Breast epithelium (tissue), 4 donors: ENCODE measurements at places on chromosomes 6 and 20. TPM values are rescaled to one million over a fixed set of nuclear protein-coding genes. Genes with fewer than 3 reads are reported as not detected.

Gene MOXD1
- 1.8 TPM for total RNA-seq

Gene UBE2C
- 5.9 TPM for total RNA-seq

Gene ZNF334
- total RNA-seq, result 8.2 TPM

Gene LY6G6F
- not detected for total RNA-seq

Gene DACT2
- 0.32 TPM for total RNA-seq

Gene PIGT
- 76.7 TPM for total RNA-seq

Gene ULBP1
- under 0.01 TPM for total RNA-seq

GRCh38 chr6:149433881-149434280 lies 33.8 kb downstream of the SUMO4 start:
- H3K4me3 ChIP-seq, result no peak overlapping the region
- no peaks in the 10 kb centered on the region for H3K27me3 ChIP-seq
- H3K4me1 ChIP-seq, result no peaks in the 10 kb centered on the region

- H3K27ac ChIP-seq, result no peak overlapping the region
- H3K27me3 ChIP-seq, result no peaks in the 10 kb centered on the region
- DNase-seq, result no peak
- no peaks in the 10 kb centered on the region for H3K4me1 ChIP-seq
- H3K4me3 ChIP-seq, result no peak overlapping the region
- H3K36me3 ChIP-seq, result no peaks in the 10 kb centered on the region
Observed at GRCh38 chr6:654136-654535, 2.8 kb downstream of the HUS1B start.

- H3K27me3 ChIP-seq, result no peaks in the 10 kb centered on the region
- H3K27ac ChIP-seq, result no peak overlapping the region
- DNase-seq, result no peak
- no peaks in the 10 kb centered on the region for H3K36me3 ChIP-seq
- no peaks in the 10 kb centered on the region for H3K4me1 ChIP-seq
Observed at GRCh38 chr6:149754548-149754947, 5.0 kb downstream of the PCMT1 start.

DNA sequence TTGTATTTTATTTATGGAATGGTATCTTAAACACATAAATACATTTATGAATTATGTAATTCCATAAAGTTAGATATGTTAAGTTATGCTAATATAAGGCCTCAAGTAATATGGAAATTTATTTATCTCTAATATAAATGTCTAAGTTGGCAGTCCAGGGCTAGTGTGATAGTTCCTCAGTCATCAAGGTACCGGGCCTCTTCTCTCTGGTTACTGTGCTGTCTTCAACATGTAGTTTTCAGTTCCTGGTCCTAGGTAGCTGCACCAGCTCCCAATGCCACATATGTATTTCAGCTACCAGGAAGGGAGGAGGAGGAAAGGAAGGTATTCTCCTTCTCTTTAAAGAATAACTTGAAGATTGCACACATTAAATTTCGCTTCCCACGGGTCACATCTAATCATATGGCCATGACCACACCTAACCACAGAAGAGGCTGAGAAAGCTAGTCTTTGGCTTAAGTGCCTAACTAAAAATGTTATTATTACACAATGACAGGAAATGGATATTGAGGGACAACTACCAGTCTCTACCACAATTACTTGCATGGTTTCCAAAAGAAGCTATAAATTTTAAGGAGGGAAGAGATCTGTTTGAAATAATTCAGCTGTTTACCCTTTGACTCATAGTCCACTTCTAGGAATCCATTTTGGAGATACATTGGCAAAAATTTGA lies 68.6 kb downstream of the BCKDHB start:
- DNase-seq, result no peak
- no peak overlapping the region for H3K4me3 ChIP-seq
- no peaks in the 10 kb centered on the region for H3K4me1 ChIP-seq
- H3K36me3 ChIP-seq, result no peaks in the 10 kb centered on the region
- no peak overlapping the region for H3K27ac ChIP-seq

GRCh38 chr6:52361414-52361944 lies 472 bp upstream of the PAQR8 start:
- peak overlapping the region; percentile 99 for H3K4me3 ChIP-seq
- H3K27ac ChIP-seq, result peak overlapping the region; percentile 86
- no peaks in the 10 kb centered on the region for H3K27me3 ChIP-seq
- H3K4me1 ChIP-seq, result peaks cover 4% of the 10 kb centered on the region
- DNase-seq, result no peak

DNA sequence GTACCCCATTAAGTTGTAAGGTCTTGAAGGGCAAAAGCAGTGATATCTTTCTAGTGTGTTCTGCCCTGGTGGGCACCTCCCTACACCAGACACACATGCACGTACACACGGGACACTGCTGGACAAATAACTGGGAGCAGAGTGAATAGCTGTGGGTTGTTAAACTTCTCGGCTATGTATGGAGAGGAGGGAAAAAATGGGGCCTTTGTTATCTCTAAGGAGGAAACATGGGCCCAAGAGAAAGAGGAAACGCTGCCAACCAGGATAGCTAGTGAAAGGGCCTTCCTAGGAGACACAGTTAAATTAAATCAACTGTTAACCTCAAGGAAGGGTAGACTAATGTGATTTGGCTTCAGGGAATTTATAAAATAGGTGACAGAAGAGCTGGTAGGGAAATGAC lies 169.7 kb downstream of the MYLK4 start:
- no peaks in the 10 kb centered on the region for H3K36me3 ChIP-seq
- H3K27ac ChIP-seq, result peak overlapping the region; percentile 59
- no peak overlapping the region for H3K4me3 ChIP-seq
- DNase-seq, result no peak
- H3K4me1 ChIP-seq, result no peaks in the 10 kb centered on the region

GRCh38 chr20:48184229-48184628 lies 398.9 kb upstream of the SULF2 start:
- no peak for DNase-seq
- no peaks in the 10 kb centered on the region for H3K4me1 ChIP-seq
- H3K4me3 ChIP-seq, result no peak overlapping the region

- DNase-seq, result no peak
- no peaks in the 10 kb centered on the region for H3K27me3 ChIP-seq
- H3K36me3 ChIP-seq, result peaks cover 12% of the 10 kb centered on the region
- H3K27ac ChIP-seq, result no peak overlapping the region
Observed at GRCh38 chr6:169689287-169689686, 12.5 kb downstream of the WDR27 start.

DNA sequence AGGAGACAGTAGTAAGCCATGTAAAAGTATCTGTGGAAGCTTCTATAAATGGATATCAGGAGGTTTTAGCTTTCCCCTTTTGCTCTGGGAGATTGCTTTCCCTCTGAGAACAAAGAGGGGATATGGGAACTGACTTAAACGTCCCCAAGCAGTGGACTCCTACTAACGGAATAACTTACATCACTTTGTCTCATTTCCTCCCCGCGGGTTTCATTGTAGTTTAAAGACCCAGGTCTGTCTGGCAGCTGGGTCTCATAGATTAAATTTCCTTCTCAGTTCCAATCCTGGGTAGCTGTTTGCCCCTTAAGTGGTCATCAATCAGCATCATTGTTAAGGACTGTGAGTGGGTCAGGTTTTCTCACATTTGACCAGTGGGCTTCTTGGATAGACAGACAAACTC lies 68.7 kb downstream of the PLAGL1 start:
- H3K4me1 ChIP-seq, result no peaks in the 10 kb centered on the region
- H3K27me3 ChIP-seq, result no peaks in the 10 kb centered on the region
- H3K36me3 ChIP-seq, result no peaks in the 10 kb centered on the region
- no peak overlapping the region for H3K4me3 ChIP-seq
- H3K27ac ChIP-seq, result no peak overlapping the region

DNA sequence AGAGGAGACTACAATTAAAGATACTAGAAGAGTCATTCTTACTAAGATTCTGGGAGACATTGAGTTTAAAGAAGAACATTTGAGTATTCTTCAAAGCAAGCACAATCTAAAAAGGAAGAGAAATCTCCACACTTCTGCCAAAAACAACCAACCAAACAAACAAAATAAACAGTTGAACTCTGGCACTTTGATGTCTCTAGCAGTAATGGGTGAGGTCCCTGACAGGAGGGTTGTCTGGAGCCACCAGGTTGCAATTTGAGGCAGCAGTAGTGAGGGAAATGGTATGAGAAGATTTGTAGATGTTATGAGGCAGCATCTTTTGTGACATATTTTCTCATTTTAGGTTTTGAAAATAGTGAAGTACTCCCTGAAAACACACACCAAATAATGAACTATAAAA lies 108.1 kb downstream of the PHF3 start:
- no peaks in the 10 kb centered on the region for H3K27me3 ChIP-seq
- DNase-seq, result no peak
- H3K4me1 ChIP-seq, result no peaks in the 10 kb centered on the region
- no peaks in the 10 kb centered on the region for H3K36me3 ChIP-seq
- H3K4me3 ChIP-seq, result no peak overlapping the region
- H3K27ac ChIP-seq, result no peak overlapping the region

DNA sequence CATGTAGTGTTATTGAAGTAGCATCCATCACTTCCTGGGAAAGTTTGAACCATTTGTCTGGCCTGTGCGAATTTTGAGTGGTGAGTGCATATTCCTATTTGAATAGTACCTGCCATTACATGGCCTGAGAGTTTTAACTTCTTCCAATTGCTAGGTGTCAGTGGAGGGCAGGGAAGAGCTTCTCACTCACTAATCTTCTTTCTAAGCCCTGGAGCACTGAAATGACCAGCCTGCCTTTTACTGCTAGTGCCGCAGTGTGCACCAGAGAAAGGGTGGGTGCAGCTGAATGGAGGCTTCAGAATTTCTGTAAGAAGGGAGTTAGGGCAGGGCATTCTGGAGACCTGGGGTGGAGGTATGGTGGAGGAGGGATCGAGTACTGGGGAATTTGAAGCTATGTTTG lies 45.5 kb downstream of the RNF144B start:
- H3K36me3 ChIP-seq, result no peaks in the 10 kb centered on the region
- H3K4me1 ChIP-seq, result no peaks in the 10 kb centered on the region
- no peak for DNase-seq
- H3K4me3 ChIP-seq, result no peak overlapping the region
- H3K27me3 ChIP-seq, result no peaks in the 10 kb centered on the region

DNA sequence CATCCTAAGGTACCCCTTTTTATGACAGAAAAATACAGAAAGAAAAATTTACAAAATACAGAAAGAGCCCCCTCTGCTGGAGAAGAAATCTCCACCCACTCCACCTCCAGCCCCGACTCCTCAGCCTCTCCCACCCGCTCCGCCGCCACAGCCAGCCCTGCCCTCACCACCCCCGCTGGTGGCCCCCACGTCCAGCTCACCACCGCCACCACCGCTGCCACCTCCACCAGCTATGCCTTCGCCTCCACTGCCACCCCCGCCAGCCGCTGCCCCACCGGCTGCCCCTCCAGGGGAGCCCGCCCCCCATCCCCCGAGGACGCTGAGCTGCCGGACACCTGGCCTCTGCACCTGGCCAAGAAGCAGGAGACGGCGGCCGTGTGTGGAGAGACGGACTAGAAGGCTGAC lies 17.7 kb downstream of the WFDC2 start:
- no peaks in the 10 kb centered on the region for H3K27me3 ChIP-seq
- H3K27ac ChIP-seq, result no peak overlapping the region
- H3K36me3 ChIP-seq, result no peaks in the 10 kb centered on the region
- H3K4me3 ChIP-seq, result no peak overlapping the region
- DNase-seq, result no peak

GRCh38 chr6:142613981-142614380 lies 312.2 kb downstream of the ADGRG6 start:
- no peaks in the 10 kb centered on the region for H3K27me3 ChIP-seq
- no peak overlapping the region for H3K4me3 ChIP-seq
- H3K36me3 ChIP-seq, result no peaks in the 10 kb centered on the region
- DNase-seq, result no peak
- no peak overlapping the region for H3K27ac ChIP-seq

DNA sequence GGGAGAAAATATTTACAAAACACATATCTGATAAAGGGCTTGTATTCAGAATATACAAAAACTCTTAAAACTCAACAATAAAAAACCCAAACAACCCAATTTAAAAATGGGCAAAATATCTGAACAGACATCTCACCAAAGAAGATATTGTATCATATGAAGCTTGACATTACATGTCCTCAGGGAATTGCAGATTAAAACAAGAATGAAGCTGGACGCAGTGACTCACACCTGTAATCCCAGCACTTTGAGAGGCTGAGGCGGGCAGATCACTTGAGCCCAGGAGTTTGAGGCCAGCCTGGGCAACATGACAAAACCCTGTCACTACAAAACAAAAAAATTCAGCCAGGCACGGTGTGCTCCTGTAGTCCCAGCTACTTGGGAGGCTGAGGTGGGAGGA lies 135.4 kb upstream of the AKIRIN2 start:
- H3K27ac ChIP-seq, result no peak overlapping the region
- H3K27me3 ChIP-seq, result no peaks in the 10 kb centered on the region
- no peaks in the 10 kb centered on the region for H3K36me3 ChIP-seq
- no peak for DNase-seq

DNA sequence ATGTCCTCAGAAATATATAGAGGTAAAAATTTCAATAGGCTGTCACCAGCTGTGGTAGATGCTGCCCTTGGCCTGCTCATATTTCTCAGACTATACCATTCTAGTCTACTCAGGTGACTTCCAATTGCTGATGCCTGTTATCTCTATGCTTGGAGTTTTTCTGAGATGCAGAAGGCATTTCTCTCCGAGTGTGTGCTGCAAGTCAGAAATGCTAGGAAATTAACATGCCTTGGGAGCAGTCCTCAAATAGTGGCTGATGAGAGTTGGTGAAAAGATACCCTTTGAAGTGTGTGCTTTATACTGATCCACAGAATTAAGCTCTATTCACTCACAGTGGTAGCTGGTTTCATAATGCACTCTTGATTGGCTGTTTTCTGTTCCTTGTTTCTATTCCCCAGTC lies 43.2 kb upstream of the PKIB start:
- no peaks in the 10 kb centered on the region for H3K36me3 ChIP-seq
- no peak overlapping the region for H3K27ac ChIP-seq
- H3K4me3 ChIP-seq, result no peak overlapping the region
- H3K4me1 ChIP-seq, result no peaks in the 10 kb centered on the region
- no peak for DNase-seq

- H3K4me3 ChIP-seq, result no peak overlapping the region
- no peaks in the 10 kb centered on the region for H3K27me3 ChIP-seq
- H3K36me3 ChIP-seq, result no peaks in the 10 kb centered on the region
- no peak overlapping the region for H3K27ac ChIP-seq
- H3K4me1 ChIP-seq, result no peaks in the 10 kb centered on the region
- DNase-seq, result no peak
Observed at GRCh38 chr20:16926626-16927430, 178.7 kb downstream of the OTOR start.

- no peak for DNase-seq
- H3K4me3 ChIP-seq, result no peak overlapping the region
- H3K27ac ChIP-seq, result no peak overlapping the region
- H3K4me1 ChIP-seq, result no peaks in the 10 kb centered on the region
- H3K27me3 ChIP-seq, result no peaks in the 10 kb centered on the region
Observed at GRCh38 chr6:96687121-96687520, 124.2 kb downstream of the FHL5 start.
